ENCODE measurements at places on chromosomes 6 and 20.
A peak's percentile ranks its signal among the peaks of the same experiment; 100 is the strongest.

DNA sequence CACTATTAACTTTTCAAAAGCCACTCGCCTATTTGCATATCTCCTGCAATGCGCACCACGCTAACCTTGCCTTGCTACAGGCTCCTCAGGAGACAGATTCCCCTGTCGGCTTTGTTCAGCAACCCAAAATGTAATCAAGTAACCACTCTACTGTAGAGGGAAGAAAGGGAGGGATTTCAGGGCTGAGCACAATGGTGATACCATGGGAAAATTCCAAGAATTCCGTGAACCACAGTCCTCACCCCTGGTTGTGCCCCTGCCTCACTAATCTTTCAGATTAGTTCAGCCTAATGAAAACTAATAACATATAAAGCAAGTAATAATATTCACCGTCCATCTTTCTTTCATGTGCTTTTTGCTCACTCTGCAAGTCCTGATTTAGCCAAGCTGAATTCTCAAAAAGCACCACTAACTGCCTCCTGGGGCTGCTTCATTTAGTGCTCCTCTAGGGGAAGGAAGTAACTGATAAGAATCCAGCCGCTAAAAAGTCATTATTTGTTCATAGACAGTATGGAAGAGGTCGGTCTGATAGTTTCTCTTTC lies 6.6 kb downstream of the CITED2 start:
- peak; percentile 75 for DNase-seq

GRCh38 chr20:48683467-48684175 lies 144.2 kb downstream of the PREX1 start:
- DNase-seq: no peak

- DNase-seq: no peak
Measured at GRCh38 chr6:151430886-151431285, 21.0 kb downstream of the RMND1 start.

GRCh38 chr6:28490205-28490890 lies 25.2 kb downstream of the GPX6 start:
- DNase-seq: no peak

DNA sequence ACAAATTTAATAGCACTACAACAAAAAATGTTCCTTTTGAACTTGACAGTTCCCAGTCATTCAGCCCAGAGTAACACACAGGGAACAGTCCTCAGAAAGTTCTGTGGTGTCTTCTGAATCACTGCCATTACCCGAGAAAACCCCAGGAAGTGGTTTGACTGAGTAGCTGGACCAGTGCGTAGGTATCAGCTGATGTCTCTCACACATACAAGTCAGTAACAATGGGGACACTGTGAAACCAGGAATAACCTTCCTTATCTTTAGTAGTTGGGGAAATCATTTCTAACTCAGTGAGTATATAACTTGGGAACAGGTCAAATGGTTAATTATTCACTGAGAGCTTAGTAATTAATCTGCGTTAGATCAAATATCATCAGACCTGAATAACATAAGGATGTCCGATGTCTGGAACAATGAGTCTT lies 73.1 kb downstream of the HIVEP2 start:
- no peak for DNase-seq

DNA sequence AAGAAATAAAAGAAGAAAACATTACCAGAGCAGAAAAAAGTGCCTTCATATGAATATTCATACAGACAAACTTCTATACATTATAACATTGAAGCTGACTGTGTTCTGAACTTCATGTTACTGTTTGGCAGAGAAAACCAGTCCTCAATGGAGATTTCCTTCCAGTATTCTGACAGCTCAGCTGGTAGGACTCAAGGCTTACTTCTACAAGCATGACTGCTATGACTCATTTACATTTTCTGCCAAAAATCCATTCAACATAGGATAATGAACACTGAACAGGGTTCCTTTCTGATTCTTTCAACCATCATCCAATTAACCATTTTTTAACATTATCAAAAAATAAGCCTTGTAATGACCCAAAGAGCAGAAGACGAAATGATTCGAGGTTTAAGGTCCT lies 25.4 kb downstream of the COL9A1 start:
- no peak for DNase-seq

GRCh38 chr6:134410541-134410940 lies 92.6 kb upstream of the SGK1 start:
- no peak for DNase-seq

GRCh38 chr6:31114541-31114878 lies at the start of gene PSORS1C1:
Gene PSORS1C1, plus strand, starts transcription at chr6:31114800. Its CDS starts 14,833 bp downstream, at chr6:31129633.
- no peak for DNase-seq

- DNase-seq: no peak
Measured at GRCh38 chr20:25319241-25320034, 71.2 kb downstream of the ABHD12 start.

DNA sequence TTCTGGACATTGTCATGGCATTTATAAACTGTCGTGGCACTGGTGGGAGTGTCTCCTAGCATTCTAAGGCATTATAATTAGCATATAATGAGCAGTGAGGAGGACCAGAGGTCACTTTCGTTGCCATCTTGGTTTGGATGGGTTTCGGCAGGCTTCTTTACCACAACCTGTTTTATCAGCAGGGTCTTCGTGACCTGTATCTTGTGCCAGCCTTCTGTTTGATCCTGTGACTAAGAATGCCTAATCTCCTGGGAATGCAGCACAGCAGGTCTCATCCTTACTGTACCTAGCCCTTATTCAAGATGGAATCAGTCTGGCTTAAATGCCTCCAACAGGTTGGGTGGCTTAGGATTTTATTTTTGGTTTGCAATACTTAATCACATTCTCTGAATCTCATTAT lies 142.7 kb upstream of the GGTLC1 start:
- no peak for DNase-seq

GRCh38 chr6:22147921-22148776 lies 148.7 kb downstream of the PRL start:
- DNase-seq: no peak

- no peak for DNase-seq
Measured at GRCh38 chr6:133890711-133891148, 1.8 kb downstream of the TCF21 start.

- no peak for DNase-seq
Measured at GRCh38 chr6:157620944-157621343, 202.1 kb upstream of the SNX9 start.

DNA sequence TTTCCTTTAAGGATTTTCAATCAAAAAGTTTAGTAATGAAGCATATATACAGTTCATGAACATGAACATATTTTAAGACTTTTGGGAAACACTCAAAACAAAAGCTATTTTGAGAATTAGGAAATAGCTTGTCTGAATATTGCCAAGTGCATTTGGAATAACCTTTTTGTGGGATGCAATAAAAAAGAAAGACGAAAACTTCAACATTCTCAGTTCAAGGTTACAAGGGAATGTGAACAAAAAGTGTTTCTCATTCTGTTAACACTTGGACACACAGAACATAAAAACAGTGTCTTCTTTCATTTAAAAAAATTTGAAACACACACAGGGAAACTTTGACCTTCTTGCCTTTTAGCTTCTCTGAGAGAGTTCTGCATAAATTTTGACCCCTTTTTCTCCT lies 72.7 kb upstream of the TCF21 start:
- no peak for DNase-seq

DNA sequence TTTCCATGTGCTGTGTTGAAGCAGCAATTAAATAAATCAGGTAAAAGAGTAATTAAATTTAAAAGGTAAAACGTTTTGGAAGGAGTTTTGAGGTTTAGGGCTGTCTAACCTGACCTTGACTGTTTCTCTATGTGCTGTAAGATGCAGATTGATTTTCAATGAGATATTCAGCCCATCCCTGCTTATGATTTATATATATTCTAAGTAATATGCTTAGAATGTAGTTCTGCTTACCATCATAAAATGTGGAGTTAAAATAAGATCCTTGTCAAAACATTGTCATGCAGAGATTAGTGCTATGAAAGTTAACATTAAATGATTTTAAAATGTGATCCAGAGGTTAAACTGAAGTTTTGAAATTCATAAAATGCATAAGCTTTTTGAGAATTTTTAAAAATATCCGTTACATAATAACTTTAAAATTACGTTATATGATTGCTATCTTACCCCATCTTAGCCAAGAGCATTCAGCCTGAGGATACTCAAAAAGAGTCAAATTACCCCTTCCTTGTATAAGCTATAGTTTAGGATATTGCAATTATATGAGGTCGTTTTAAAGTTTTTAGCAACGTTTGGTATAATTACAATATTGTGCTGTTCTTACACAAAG lies 122.5 kb downstream of the MTHFD1L start:
- DNase-seq: no peak

DNA sequence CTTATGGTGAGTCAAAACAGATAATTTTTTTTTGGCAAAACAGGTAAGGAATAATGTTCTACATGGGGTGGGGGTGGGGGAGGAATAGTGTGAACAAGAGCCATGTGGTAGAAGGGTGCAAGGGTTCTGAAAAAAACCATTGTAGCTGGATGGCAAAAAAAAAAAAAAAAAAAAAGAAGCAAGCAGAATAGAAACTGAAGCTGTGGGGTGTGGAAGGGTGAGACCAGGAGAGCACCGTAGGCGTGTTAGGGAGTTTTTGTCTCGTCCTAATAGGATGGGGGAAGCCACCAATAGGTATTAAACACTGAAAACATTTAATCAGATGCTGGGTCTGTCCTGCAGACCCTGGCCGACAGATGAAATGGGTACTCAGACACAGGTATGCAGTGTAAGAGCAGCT lies 110.1 kb downstream of the ADTRP start:
- DNase-seq: no peak

DNA sequence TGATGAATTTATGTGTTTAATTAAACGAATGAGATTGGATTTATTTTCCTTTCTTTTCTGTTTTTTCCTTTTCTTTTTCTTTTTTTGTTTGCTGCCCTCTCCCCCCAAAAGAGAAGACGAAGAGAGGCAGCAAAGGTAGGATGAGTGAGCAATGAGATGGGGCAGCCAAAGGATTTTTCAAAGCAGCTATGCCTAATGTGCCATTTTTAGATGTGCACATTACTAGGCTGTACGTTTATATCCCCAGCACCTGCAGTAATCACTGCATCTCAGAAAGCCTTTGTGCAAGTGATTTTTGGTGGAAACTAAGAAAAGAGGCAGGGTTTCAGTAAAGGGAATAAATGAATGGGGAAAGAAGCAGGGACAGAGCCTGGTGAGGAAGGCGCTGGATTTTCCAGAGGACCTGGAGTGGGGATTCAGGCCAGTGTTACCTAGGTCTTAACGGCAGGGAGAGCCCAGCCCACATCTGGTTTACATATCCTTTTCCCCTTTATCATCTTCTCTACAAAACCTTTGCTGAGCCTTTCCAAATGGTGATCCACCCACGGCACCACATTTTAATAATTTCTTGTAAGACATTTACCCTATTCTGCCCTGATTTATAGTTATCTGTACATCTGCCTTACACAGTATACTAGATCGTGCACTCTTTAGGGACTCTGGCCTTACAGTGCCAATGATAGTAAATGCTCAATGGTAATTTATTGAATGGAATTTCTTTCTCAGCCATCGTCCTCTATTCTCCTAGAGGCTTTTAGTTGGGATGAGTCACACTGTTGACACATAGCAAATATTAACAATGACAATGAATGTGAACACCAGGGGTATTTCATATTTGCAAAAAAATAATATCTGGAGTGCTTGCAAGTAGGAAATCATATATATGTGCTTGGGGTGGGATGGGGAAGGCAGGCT lies 38.3 kb upstream of the ATXN1 start:
- no peak for DNase-seq

GRCh38 chr20:1875762-1876161 lies 19.4 kb upstream of the SIRPA start:
- DNase-seq: no peak

DNA sequence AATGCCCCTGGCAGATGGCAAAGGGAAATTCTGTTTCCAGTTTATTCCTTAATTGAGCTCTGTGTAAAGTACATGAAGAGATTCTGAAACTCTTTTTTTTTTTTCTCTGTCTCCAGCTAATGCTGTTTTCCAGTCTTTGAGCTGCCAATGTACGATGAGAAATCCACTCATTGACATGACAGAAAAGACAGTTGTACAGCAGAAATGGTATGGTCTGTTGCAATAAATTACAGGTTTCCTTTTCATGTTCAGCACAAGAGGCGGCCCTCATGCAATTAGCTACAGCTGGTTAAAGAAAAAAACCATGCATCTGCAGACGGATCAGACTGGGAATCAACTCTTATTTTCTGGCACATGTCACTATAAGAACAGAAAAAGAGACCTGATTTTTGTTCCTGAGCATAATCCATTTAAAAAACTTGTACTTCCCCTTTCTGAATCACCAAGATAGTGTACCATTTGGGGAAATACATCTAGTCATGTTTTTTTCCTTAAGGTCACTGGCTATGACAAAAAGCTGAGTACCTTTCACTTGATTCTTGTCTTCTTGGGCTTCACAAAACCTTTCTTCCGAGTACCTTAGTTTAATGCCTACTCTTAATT lies 289.8 kb upstream of the PREP start:
- DNase-seq: no peak

GRCh38 chr6:72976484-72976883 lies 248.8 kb downstream of the KHDC1L start:
- no peak for DNase-seq

DNA sequence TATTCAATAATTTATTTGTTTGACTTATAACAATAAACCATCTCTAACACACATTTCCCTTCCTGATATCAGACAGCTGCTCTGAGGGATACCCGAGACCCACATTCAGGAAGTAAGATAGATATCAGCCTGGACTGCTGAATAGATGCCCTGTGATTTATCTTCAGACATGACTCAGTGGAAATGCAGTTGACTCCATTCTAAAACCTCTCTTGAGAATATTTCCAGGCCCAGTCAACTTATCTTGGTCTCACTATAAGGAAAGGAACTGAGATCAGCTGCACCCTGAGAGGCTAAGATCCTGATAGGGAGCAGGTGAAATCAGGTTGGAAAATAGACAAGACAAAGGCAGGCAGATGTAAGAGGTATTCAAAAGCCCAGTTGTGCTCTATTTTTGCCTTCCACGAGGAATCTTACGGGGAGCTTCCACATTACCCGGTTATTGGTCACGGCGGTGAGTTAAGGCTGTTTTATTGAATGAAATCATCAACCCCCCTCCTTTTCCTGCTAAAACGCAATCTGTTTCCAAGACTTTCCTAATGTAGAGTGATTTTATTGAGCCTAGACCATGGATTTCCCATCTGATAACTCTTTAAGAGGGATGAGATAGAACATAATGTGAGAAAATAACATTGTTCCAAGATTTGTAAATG lies 25.5 kb downstream of the C6orf15 start:
- no peak for DNase-seq

DNA sequence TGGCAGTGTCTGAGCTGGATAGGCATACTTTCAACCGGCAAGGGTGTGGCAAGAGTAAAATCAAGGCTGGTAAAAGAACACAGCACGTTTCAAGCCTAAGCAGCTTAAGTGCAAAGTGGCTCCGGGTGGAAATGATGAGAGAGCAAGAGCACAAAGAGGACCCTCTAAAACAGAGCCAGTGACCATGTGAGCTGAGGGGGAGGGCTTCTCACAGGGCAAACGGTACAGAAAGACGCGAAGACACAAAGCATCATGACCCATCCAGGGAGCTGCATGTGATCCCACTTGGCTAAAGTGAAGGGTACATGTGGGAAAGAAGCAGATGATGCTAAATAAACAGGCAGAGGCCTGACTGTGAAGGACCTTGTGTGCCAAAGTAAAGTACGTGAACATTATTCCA lies 25.7 kb downstream of the FKBP5 start:
- DNase-seq: no peak

- peak; percentile 1 for DNase-seq
Measured at GRCh38 chr6:55913228-55914195, 38.1 kb upstream of the BMP5 start.
